Left ventricle myocardium inferior (tissue), 1 donor: ENCODE measurements at places on chromosomes 1 and 21.

DNA sequence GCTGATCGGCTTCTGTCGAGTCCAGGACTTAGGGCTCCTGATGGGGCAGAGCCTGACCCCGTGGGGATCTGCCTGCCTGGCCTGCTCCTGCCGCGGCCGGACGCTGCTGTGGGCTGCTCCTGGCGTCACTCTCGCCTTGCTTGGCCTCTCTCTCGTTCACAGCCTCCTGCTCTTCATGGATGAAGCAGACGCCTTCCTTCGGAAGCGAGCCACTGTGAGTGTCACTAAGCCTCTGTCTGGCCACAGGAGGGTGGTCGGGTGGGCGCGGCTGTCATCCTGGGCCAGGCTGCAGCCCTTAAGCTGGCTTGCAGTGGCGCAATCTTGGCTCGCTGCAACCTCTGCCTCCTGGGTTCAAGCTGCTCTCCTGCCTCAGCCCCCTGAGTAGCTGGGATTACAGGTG lies 16.1 kb downstream of the ATAD3B start:
- DNase-seq, result no peak
- H3K4me3 ChIP-seq, result no peak overlapping the region
- no peaks in the 10 kb centered on the region for H3K27me3 ChIP-seq
- H3K4me1 ChIP-seq, result no peaks in the 10 kb centered on the region
- H3K27ac ChIP-seq, result no peak overlapping the region

DNA sequence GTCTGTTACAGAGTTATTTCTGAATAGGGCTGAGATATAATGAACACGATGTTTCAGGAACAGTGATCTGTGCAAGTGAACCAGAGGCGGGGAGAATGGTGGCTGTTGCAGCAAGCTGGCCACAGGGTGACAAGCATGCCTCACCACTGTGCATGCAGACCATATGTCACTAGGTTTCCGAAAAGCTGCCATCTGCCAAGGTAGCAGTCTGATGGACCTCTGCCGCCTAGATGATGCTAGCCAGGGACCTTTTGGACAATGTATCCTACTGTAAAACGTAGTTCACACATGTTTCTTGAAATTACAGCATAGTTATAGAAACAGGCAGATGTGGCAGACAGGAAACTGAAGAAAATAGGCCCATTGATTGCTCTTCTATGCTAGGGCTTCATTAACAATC lies 204.2 kb upstream of the RRP15 start:
- H3K4me1 ChIP-seq, result no peaks in the 10 kb centered on the region
- no peak overlapping the region for H3K4me3 ChIP-seq
- no peaks in the 10 kb centered on the region for H3K36me3 ChIP-seq
- H3K27me3 ChIP-seq, result no peaks in the 10 kb centered on the region
- H3K27ac ChIP-seq, result no peak overlapping the region

DNA sequence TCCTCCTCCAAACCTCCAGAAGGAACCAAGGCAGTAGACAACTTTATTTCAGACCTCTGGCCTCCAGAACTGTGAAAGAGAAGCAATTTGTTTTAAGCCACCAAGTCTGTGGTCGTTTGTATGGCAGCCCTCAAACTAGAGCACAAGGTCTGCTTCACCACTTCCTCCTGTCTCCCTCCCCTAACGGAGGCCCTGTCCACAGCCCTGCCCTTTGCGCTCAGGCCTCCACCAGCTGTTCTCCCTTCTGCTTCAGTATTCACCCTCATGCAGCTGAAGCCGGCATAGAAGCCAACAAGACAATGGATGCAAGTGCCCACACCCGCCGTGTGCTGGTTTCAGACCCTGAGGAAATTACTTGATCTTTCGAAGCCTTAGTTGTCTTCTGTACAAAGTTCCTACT lies 364.1 kb downstream of the HHAT start:
- no peaks in the 10 kb centered on the region for H3K36me3 ChIP-seq
- DNase-seq, result no peak
- H3K4me3 ChIP-seq, result no peak overlapping the region
- H3K27me3 ChIP-seq, result peaks cover 33% of the 10 kb centered on the region

DNA sequence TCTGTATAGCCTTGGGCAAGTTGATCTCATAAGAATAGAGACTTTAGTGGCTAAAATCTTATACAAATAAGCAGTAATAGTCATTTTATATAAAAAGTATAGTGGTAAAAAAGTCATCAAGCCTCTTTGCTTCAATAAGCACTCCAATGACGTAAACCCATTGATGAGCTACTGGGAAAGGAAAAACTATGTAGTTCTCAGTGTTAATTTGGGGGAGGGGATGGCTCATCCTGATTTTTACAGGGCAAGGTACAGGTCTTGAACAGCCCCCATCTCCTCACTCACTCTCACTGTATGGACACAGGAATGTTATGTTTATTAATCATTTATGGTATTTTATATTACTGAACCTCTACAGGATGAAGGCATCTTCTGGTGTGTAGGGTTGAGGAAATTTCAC lies 38.1 kb upstream of the CD55 start:
- peaks cover 29% of the 10 kb centered on the region for H3K4me1 ChIP-seq
- DNase-seq, result no peak
- no peak overlapping the region for H3K27ac ChIP-seq
- no peaks in the 10 kb centered on the region for H3K36me3 ChIP-seq

- no peak for DNase-seq
- H3K27ac ChIP-seq, result no peak overlapping the region
- peaks cover 36% of the 10 kb centered on the region for H3K4me1 ChIP-seq
- no peak overlapping the region for H3K4me3 ChIP-seq
- no peaks in the 10 kb centered on the region for H3K36me3 ChIP-seq
Observed at GRCh38 chr1:54461731-54462596, 55.8 kb upstream of the SSBP3 start.

DNA sequence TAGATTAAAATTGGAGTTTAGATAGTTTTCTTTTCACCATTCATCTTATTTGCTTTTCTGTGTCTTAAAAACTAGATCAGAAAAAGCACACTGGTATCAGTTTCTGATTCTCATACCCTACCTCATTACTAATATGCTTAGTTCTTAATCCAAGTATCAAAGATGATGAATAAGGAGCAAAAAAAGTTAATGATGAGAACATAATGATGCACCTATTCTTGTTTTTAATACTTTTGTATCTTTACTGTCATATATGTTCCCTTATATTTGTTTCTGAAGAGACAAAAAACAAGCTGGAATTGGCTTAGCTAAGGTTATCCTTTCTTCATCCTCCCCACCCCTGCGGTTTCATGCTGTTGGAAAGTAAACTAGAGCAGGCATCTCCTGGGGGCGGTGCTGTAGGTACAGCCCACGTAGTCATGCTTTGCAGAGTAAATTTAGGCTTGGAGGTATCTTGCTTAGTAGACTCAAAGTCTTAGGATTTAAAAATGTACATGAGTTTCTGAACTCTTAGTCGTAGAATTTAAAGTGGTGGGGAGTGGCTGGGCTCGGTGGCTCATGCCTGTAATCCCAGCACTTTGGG lies 16.4 kb downstream of the CNIH4 start:
- no peaks in the 10 kb centered on the region for H3K27me3 ChIP-seq
- H3K4me1 ChIP-seq, result peaks cover 31% of the 10 kb centered on the region
- no peak for DNase-seq
- no peak overlapping the region for H3K27ac ChIP-seq
- H3K4me3 ChIP-seq, result no peak overlapping the region

- no peak overlapping the region for H3K27ac ChIP-seq
- H3K36me3 ChIP-seq, result no peaks in the 10 kb centered on the region
- peaks cover 8% of the 10 kb centered on the region for H3K4me1 ChIP-seq
- no peaks in the 10 kb centered on the region for H3K27me3 ChIP-seq
Observed at GRCh38 chr1:87084244-87084836, 169.9 kb downstream of the HS2ST1 start.

DNA sequence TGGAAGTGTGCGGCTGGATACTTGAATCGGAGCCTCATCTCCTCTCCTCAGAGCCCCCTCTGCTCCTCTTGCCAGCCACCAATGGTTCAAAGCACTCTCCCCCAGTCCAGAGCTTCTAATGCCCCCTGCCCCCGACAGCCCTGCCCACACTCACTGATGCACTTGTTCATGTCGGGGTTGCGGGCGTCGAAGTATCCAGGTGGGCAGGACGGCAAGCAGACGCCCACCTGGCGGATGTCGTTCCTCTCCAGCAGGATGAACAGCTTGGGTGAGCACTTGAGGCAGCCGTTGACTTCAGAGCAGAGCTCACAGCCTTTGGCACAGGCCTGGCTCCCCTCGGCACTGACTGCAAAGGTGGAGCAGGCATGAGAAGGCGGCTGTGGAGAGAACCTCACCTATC lies 18.4 kb downstream of the RSPO1 start:
- H3K4me1 ChIP-seq, result no peaks in the 10 kb centered on the region
- peaks cover 93% of the 10 kb centered on the region for H3K27me3 ChIP-seq
- H3K36me3 ChIP-seq, result no peaks in the 10 kb centered on the region
- H3K27ac ChIP-seq, result no peak overlapping the region

- H3K27me3 ChIP-seq, result peaks cover 98% of the 10 kb centered on the region
- DNase-seq, result no peak
- no peak overlapping the region for H3K4me3 ChIP-seq
- H3K36me3 ChIP-seq, result no peaks in the 10 kb centered on the region
- no peak overlapping the region for H3K27ac ChIP-seq
Observed at GRCh38 chr1:5479876-5480646, 512.2 kb downstream of the NPHP4 start.

DNA sequence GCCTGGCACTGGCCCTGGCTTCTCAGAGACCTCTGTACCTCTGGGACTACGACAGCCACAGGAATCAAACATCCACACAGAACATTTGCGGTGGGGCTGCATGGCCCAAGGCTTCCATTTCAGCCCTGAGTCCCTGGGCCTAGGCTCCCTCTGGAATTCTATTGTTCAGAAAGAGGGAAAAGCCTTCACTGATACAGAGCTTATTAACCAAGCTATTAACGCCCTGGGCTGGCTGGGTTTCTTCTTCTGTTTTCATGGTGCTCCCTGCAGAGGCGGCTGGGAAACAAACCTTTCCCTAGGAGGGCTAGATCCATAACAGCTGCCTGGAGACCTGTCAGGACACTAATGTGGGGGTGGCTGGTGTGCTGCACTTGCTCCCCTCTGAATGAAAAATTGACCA lies 88.2 kb downstream of the KAZN start:
- no peaks in the 10 kb centered on the region for H3K4me1 ChIP-seq
- H3K27me3 ChIP-seq, result peaks cover 89% of the 10 kb centered on the region
- no peaks in the 10 kb centered on the region for H3K36me3 ChIP-seq
- no peak overlapping the region for H3K27ac ChIP-seq
- H3K4me3 ChIP-seq, result no peak overlapping the region

DNA sequence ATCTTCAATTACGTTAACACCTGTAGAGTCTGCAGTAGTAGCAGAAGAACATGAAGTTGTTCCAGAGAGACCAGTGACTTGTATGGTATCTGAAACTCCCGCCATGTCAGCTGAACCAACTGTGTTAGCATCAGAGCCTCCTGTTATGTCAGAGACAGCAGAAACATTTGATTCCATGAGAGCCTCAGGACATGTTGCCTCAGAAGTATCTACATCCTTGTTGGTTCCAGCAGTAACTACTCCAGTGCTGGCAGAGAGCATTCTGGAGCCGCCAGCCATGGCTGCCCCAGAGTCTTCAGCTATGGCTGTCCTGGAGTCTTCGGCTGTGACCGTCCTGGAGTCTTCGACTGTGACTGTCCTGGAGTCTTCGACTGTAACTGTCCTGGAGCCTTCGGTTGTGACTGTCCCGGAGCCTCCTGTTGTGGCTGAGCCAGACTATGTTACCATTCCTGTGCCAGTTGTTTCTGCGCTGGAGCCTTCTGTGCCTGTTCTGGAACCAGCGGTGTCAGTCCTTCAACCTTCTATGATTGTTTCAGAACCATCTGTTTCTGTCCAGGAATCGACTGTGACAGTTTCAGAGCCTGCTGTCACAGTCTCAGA lies 10.3 kb downstream of the SON start:
- H3K27me3 ChIP-seq, result no peaks in the 10 kb centered on the region
- H3K4me3 ChIP-seq, result no peak overlapping the region
- no peak overlapping the region for H3K27ac ChIP-seq
- H3K4me1 ChIP-seq, result peaks cover 37% of the 10 kb centered on the region
- H3K36me3 ChIP-seq, result peaks cover 98% of the 10 kb centered on the region
- no peak for DNase-seq

DNA sequence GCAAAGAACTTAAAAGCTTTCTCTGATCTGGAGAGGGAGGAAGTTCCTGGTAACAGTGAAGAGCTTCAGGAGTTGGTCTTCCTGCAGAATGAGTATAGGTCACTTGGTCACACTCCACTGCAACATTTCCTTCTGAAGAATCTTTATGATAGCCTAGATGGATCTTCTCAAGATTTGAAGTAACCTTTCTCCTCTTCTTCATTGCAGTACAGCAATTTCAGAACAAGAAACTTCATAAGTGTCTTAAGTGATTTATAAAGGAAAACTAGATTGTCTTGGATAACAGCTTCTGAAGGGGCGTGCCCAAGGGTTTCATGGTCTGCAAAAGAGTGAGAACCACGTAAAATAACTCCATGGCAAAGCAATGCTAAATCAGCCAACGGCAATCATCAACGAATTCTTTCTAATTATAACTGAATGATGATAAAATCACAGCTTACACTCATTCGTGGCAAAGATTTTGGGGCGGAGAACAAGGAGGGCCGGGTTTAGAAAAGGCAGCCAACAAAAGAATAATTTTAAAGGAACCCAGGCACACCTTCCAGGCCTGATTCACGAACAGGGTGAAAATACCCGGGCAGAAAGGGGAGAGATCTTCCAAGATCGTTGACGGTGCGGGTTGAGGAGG lies 53.9 kb upstream of the ASPM start:
- peak overlapping the region; percentile 94 for H3K4me3 ChIP-seq
- H3K4me1 ChIP-seq, result peaks cover 69% of the 10 kb centered on the region
- no peak for DNase-seq

DNA sequence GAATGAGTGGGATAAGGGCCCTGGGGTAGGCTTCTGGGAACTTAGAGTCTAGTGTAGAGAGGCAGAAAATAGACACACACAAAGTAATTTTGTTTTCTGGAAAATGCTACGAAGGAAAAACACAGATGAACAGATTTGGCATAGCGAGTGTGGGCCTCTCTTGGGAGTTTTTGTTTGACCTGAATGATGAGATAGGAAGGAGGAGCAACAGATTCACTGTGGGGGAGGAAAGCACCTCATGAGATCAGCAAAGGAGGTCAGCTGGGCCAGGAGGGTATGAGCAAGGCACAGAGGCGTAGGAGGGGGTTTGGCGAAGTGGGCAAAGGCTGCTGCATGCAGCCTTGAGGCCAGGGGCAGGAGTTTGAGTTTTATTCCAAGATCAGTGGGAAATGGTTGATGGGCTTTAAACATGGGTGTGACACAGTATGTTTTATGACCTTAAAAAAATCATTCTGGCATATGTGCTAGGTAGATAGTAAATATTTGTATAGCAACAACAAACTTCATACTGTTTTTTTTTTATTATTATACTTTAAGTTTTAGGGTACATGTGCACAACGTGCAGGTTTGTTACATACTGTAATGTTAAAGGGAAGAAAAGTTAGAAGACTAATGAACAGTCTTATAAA lies 57.9 kb downstream of the FGGY start:
- no peak overlapping the region for H3K4me3 ChIP-seq
- no peak for DNase-seq
- no peaks in the 10 kb centered on the region for H3K36me3 ChIP-seq
- H3K27me3 ChIP-seq, result no peaks in the 10 kb centered on the region
- peak overlapping the region; percentile 49 for H3K27ac ChIP-seq
- H3K4me1 ChIP-seq, result peaks cover 12% of the 10 kb centered on the region

- H3K27ac ChIP-seq, result no peak overlapping the region
- H3K4me1 ChIP-seq, result peaks cover 15% of the 10 kb centered on the region
- H3K27me3 ChIP-seq, result no peaks in the 10 kb centered on the region
Observed at GRCh38 chr21:41187537-41188025, 19.6 kb downstream of the BACE2 start.
